ENCODE measurements at places on chromosomes 1 and 21.

- DNase-seq = peak; percentile 35
These were observed 8.1 kb upstream of the PLA2G5 start for GRCh38 chr1:20061866-20062265.

GRCh38 chr1:103110701-103111100 lies 2.4 kb upstream of the COL11A1 start:
- no peak for DNase-seq

- DNase-seq = no peak
These were observed 65.5 kb upstream of the AK4 start for GRCh38 chr1:65082346-65083040.

DNA sequence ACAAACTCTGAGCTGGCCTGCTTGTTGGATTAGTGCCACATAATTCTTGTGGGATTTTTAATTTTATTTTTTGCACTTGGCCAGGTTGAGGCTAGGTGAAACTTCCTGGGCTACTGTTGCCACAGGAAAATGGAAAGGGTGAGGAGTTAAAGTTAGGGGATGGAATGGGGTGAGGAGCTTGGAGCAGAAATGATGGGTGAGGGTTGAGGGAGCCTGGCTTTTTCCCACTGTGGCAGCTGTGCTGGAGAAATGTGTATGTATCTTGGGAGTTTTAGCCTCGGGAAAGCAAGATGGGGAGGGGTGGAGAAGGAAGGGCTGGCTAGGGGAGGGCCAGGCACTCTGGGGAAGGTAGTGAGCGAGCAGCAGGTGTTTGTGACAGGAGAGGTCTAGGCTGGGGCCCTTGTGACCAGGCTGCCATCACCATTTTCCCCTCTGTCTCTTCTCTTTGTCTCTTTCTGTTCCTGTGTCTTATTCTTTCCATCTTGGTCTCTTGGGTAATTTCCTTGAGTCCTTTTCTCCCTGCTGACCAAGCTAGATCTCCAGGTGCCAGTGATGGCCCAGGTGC lies 2.0 kb downstream of the ZNF687 start:
- no peak for DNase-seq

- DNase-seq = peak; percentile 1
These were observed 83.4 kb upstream of the KCNE2 start for GRCh38 chr21:34280389-34280795.

DNA sequence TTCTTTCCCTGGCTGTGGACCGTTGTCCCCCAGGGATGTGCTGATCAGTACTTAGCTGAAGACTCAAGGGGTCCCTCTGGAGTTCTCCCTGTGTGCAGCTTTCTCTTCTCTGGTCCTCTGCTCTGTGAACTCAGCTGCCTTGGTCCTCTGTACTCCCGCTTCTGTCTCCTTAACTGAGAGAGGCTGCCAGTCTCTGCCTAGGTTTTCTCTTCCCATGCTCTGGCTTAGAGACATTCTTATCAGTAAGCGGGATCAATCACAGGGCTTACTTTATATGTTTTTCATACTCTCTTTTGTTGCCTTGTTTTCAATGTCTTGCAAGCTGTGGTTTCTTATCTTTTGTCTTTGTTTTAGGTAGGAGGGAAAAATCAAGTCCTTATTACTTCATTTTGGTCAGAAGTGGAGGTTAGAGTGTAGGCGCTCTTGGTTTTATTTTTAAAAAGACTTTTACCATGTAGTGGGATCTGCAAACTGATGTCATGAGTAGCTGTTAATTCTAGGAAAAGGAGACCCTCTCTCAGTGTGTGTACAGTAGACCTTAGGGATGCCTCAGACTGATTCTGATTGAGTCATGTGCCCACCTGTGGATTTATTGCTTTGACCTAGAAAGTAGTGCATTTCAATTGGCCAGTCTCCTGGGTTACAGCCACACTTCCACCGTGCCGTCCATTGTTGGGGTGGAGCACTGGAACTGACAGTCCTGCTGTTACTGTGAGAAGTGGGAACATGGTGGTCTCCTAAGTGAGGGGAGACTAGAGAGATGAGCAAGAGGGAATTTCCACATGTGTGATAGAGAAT lies 46.6 kb downstream of the TTC3 start:
- no peak for DNase-seq

GRCh38 chr1:114176366-114176765 lies 22.7 kb upstream of the SYT6 start:
- no peak for DNase-seq

GRCh38 chr1:157497987-157498735 lies 54.2 kb downstream of the FCRL5 start:
- DNase-seq = no peak

- DNase-seq = no peak
These were observed 35.4 kb downstream of the AK2 start for GRCh38 chr1:33001282-33001681.

DNA sequence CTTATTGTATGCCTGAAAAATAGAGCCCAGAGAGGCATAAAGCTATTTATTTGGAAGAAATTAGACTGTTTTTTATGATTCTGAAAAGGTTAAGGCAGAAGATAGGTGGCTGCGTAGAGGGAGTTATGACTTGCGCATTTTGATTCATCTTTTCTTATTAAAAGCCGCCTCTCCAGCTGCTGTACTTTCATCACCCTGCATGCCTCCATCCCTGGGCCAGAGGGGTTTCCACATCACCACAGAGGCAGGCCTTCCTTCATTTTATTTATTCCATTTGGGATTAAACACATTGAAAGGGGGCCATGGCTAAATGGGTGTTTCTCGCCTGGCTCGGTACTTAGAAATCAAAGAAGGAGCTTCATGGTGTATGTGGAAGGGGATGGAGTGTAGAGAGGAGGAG lies 14.6 kb upstream of the RGS8 start:
- no peak for DNase-seq

GRCh38 chr1:106924360-106924759 lies 132.1 kb upstream of the PRMT6 start:
- DNase-seq = peak; percentile 39
